ENCODE measurements at places on chromosomes 16 and 17.
A peak's percentile ranks its signal among the peaks of the same experiment; 100 is the strongest.

DNA sequence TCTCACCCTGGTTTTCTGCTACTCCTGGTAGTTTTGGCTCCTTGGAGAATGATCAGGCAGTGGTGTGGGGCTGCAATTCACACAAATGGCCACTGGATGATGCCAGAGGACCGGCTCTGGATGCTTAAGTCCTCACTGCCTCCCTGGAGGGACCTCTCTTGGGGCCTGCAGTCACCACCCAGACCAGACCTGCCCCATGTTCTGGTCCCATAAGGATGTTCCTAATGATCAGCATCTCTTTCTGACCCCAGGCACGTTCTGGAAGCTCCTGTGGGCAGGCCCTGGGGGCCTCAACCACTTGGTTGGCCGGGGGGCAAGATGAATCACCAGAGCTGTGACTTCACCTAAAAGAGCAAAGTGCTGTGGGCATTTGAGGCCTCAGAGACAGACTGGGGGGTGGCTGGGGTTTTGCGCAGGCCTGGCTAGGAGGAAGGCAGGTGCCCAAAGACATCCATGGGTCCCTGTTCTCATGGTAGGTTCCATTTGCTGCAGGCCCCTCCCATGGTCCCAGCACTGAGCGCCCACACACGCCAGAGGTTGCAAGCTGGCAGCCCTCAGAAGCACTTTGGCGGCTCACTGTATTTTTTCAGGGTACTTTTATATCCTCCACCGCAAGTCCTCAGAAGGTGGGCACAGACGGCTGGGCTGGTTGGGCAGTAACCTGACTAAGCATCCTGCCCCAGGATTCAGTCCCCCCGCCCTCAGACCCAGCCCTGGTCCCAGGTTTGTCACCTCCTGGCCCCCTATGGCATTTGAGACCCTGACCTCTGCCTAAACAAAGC lies 53.2 kb downstream of the NT5M start:
- H3K36me3 ChIP-seq: no peaks in the 10 kb centered on the region
- DNase-seq: peak; percentile 79
- H3K27me3 ChIP-seq: peaks cover 28% of the 10 kb centered on the region
- no peak overlapping the region for H3K4me3 ChIP-seq

- no peak overlapping the region for H3K4me3 ChIP-seq
- peaks cover 14% of the 10 kb centered on the region for H3K27me3 ChIP-seq
- no peaks in the 10 kb centered on the region for H3K36me3 ChIP-seq
- no peak overlapping the region for H3K27ac ChIP-seq
- no peak for DNase-seq
Measured at GRCh38 chr17:58051468-58051867, 31.8 kb upstream of the DYNLL2 start.

- no peak overlapping the region for H3K27ac ChIP-seq
- H3K4me3 ChIP-seq: no peak overlapping the region
- H3K27me3 ChIP-seq: peaks cover 2% of the 10 kb centered on the region
- H3K36me3 ChIP-seq: no peaks in the 10 kb centered on the region
- H3K4me1 ChIP-seq: no peaks in the 10 kb centered on the region
Measured at GRCh38 chr16:84324434-84325262, 30.0 kb downstream of the WFDC1 start.

DNA sequence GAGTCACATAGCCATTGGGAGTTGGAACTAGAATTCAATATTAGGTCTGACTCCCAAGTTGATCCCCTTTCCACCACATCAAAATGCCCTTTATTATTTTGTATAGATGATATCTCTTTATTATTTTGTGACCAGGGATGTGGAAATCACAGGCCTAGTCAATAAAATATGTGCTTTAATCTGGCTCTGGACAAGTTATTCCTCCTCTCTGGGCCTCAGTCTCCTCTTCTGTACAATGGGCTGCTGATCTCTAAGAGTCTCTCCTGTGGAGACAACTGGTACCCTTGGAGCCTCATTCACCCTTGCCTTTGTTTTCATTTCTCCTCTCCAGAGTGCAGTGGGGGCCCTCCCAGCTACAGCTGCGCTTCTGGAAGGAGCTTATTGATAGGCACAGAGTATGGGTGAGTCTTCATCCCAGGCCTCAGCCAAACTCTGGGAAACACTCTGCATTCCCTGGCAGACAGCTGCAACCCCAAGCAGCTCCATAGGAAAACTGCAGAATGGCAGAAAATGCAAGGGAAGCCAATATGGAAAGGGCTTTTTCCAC lies 4.3 kb upstream of the ABAT start:
- no peaks in the 10 kb centered on the region for H3K27me3 ChIP-seq
- H3K36me3 ChIP-seq: no peaks in the 10 kb centered on the region
- H3K4me1 ChIP-seq: peaks cover 6% of the 10 kb centered on the region
- no peak overlapping the region for H3K4me3 ChIP-seq
- no peak for DNase-seq

DNA sequence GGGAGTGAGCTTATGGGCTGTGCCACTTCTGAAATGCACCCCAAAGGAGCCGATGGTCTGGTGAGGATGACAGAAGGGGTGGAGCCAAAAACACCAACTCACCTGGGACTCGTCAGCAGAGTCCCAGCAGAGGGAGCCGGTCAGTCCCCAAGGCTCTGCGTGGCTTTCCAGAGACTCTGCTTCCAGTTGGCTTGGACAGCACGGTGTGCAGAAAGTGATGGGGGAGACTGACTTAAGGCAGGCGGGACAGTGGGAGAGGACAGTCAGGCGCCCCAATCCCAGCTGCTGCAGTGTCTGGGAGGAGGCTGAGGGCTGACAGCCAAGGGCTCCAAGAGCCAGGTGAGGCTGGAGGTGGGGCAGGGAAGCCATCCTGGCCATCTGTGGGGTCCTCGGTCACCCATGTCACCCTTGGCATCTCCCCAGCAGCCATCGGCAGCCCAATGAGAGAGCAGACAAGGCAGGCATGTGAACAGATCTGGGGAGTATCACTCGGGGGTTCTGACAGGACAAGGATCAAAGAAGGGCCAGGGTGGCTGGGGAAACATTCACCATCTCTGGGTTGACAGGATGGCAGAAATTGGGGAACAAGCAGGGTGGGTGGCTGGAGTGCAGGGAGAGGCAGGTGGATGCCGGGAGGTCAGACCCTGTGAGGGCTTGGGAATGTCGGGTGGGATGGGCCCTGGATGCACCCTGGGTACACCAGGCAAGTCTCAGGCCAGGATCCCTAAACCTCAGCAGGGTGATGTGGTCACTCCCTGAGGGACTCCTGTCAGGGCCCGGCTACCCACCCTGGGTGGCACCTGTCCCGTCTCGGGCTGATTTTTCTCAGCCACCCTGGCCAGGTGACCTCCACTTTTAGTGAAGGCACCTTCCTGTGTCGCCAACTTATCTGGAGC lies 8.9 kb upstream of the KRTAP17-1 start:
- H3K27me3 ChIP-seq: no peaks in the 10 kb centered on the region
- no peak overlapping the region for H3K4me3 ChIP-seq
- H3K36me3 ChIP-seq: peaks cover 2% of the 10 kb centered on the region
- DNase-seq: peak; percentile 40
